ENCODE measurements at places on chromosomes 3 and 15.

DNA sequence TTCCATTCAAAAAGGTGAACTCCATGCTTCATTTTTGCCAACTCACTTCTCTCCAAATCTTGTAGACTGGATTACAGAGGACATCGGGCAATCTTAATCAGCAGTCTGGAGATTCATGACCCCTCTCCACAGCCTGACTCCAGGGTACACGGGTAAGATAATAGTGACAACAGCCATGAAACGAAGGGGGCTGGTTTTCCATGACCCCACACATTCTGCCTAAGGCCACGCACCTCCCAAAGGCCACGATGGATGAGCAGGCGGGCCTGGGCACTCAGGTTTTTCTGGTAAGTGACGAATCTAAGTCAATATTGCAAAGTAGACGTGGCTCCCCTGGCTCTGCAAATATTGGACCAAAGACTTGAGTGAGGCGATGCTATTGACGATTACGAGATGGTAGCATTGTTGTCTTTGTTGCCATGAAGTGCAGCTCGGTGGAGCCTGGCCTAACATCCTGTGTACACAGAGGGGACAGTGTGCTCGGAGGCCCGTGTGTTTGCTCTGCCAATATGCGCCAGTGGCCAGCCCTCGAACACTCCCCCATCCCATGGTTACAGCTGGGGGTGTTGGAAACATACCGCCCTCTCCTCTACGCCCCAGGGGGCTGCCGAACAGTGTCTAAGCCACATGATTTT is 119.1 kb downstream of the OPA1 start:
- no peak for DNase-seq

DNA sequence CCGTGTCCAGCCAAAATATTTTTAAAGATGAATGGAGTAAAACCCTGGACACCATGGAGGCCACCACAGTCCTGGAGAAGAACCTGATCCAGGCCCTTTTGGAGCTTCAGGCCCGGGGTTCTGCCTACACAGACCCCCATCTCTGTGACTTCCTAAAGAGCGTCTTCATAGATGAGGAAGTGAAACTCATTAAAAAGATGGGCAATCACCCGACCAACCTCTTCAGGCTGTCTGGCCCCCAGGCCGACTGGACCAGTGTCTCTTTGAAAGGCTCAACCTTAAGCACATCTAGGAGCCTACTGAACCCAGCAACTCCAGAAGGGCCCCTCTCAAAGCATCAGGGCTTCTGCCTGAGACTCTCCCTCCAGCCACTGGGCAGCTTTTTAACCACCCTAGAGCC is 107.9 kb upstream of the FAM174B start:
- no peak for DNase-seq

DNA sequence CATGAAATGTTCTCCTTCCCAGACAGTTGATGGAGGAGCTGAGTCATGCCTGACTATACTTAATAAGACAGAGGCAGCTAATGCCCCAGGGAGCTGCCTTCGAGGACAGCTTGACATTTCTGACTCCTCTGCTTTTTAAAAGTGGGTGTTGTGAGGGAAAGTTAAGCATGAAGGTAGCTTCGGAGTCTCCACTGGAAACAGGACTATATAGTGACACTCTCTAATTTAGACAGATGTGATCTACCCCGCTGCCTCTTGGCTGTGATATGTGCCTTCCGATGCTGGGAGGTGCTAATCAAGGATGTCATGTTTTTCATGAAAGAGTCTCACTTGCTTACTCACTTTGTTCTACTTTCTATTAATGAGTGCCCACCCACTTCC is 72.7 kb downstream of the IL1RAP start:
- DNase-seq = no peak

GRCh38 chr3:138594150-138594934 is at the start of gene CEP70:
CEP70 (minus strand) TSS chr3:138594260; CDS start chr3:138572927, 21,333 bp downstream.
- DNase-seq = no peak

DNA sequence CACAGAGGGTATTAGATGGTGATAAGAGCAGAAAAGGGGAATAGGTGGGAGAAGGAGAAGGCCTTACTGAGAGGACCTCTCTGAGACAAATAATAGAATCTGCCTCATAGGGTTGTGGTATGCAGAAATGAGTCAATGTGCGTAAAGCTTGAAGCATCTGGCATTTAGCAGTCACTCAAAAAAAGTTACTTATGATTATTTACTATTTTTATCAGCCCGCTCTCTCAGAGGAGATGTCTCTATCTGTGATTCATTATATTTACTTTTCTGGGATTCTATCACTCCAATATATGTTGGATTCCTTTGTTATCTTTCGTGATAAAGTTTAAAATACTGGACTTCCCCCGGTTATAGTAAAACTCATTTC is 4.6 kb upstream of the TM4SF1 start:
- DNase-seq = no peak

- DNase-seq = no peak
Observed at GRCh38 chr3:138173769-138174420, 826 bp downstream of the DBR1 start.

DNA sequence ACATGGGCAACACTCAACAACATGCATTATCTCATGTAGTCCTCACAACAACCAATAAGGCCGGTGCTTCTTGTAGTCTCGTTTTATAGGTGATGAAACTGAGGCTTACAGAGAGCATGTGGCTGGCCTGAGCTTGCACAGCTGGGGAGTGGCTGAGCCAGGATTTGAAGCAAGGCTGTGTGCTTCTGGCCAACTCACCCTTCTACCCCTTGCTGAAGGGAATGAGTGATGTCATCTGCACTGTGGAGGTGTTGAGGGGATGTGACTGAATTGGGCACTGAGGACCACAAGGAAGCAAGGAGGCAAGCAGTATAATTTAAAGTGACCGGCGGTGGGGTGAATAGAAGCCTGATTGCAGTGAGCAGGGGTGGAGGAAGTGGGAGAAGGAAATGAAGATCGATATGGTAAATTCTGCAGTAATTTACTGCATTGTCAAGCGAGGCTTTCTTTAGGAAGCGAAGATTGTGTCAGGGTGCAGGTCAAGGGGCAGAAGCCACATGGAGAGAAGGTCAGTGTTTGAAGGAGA is 62.3 kb downstream of the MINAR1 start:
- DNase-seq = no peak

DNA sequence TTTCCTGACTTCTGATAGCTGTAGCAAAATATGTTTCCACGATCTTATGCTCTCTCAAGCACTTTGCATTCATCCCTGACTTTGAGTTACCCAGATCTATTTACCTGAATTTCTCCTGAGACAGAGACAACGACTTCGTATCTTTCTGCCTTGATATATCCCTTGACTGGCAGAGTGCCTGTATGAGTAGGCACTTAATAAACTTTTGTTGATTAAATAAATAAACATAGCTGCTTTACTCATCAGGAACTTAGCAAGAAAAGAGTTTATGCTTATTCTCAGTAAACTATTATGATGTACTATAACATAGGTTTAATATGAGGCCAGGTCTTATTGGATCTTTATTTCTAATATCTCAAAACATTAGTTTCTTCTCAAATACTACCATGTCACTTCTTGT is 85.6 kb upstream of the PHLDB2 start:
- DNase-seq = no peak

- no peak for DNase-seq
Observed at GRCh38 chr3:58072763-58073130, 64.5 kb downstream of the FLNB start.

DNA sequence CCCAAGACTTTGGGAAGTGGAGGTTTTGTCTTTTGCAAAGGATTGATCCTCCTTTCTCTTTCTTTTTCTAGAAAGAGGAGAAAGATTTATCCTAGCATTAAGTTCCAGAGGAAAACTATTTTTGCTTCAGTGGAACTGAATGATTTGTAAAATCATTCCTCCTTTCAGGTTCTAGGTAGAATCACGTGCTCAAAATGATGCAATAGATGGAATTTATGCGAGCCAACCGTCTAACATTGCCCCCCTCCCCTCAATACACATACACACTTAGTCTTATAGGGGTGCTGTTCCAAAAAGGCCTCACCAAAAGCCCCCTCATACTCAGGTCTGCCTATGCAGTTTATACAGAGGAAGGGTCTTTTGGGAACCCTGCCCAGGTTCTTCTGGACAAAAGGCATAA is 85.3 kb downstream of the AQP9 start:
- DNase-seq = no peak

GRCh38 chr15:96553006-96553405 is 222.5 kb downstream of the NR2F2 start:
- DNase-seq = no peak

GRCh38 chr3:195182470-195182795 is 88.5 kb downstream of the XXYLT1 start:
- DNase-seq = no peak

DNA sequence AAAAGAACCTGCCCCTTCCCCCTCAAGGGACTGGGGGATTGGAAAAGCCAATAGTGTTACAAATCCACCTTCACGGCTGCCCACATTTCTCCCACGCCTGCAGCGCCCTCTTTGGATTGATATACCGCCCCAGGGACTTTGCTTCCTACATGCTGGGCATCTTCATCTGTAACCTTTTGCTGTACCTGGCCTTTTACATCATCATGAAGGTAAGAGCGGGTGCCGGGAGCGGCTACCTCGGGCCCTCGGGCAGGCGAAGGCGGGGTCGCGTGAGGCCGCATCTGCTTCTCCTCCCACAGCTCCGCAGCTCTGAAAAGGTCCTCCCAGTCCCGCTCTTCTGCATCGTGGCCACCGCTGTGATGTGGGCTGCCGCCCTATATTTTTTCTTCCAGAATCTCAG is 73.1 kb downstream of the USF3 start:
- DNase-seq = no peak

- no peak for DNase-seq
Observed at GRCh38 chr3:9452417-9452816, 55.0 kb downstream of the SETD5 start.

- DNase-seq = no peak
Observed at GRCh38 chr3:161794551-161794950, 297.9 kb downstream of the OTOL1 start.

DNA sequence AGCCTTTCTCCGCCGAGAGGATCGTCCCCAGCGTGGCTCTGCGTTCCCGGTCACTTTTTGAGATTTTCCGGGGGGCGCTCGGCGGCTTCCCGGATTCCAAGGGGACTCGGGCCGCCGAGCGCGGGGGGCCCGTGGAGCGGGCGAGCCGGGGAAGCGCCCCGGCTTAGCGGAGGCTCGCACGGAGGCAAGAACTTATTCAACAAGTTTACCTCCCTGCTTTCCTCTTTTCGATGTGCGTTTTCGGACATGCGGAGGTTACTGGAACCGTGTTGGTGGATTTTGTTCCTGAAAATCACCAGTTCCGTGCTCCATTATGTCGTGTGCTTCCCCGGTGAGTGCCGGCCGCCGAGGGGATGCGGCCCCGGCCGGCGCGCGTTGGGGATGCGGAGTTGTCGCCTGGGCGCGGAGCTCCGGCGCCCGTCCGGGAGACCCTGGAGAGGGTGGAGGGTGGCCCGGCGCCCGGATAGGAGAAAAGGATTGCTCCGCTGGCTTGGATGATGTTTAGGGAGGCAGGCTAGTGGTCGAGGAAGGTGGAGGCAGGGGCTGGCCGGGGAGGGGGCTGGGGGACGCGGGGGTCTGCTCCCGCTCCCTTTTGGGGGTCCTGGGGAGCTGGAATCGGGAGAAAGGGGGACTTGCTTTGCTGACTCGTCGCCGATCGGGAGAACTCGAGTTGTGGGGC is 810 bp downstream of the PTPRG start:
- DNase-seq = no peak

DNA sequence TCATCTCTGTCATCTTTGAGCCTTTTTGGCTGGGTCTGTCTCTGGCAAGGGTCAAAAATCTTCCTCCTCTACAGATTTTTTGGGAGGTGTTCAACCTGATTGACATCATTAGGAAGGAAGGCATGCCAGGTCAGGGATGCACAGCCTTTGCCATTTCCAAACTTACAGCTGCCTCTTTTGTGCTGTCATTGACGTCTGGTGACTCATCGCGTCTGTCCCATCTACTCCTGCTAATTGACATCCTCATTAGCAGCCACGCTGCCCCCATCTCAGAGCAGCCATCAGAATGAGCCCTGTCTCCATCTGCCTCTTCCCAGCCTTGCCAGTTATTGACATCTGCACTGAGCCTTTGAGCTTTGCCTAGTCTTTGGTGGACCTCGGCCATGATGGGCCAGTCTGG is 53.0 kb downstream of the PDIA5 start:
- DNase-seq = no peak

- DNase-seq = no peak
Observed at GRCh38 chr15:33801954-33802353, 166.3 kb upstream of the CHRM5 start.

Measured in GF-D8 (cell line).